Immature natural killer cell (primary cell): ENCODE measurements at places on chromosomes 16 and 17.

DNA sequence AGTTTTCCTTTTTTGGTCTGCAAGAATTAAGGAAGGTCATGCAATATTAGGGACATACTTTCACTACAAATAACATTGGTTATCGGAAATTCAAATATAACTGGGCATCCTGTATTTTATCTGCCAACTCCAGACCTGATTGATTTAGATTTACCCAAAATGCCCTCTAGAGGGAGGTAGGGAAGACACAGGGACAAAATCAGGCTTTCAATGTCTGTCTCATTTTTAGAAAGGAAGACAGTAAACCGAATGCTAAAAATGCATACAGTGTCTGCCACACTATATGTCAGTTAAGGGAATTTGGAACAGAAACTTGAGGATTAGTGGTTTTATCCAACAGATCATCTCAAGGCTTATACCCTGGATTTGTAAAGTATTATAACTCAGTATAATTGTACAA lies 161.7 kb upstream of the SOX9 start:
- DNase-seq: no peak

DNA sequence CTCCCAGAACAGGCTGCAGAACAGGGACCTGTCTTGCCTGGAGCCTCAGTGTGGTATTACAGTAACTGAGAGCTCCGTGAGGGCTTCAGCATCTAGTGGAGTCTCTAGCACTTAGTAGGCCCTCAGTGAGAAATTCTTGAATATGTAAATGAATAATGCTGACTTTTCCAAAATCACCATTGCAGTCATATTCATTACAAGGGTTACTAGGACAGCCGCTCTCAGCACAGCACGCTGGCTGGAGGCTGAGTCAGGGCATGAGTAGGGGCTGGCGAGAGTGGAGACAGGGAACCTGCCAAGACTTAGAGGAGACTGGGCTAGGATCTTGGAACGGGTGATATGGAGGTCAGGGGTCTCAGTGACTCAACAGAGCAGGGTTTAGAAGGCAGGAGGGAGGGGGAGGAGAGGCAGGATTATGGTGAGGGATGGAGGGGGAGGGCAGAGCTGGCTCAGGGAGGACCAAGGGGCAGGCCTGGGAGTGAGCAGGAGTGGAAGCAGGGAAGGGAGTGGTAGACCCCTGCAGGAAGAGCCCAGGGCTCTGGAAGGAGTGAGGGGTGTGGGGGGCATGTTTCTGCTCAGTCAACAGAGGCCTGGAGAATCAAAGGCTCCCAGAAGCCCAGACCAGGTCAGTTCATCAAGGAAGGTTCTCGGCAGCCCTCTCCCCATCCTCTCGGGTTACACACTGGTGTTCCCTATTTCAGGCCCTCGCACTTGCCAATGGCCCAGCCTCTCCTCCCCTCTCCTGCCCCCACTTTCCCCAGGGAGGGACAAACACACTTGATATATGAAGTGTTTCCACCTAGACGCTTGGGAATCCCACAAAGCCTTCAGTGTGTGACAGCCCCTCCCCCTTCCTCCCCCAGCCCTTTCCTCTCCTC lies 42.3 kb downstream of the FZD2 start:
- DNase-seq: no peak

GRCh38 chr16:70709942-70710341 lies 24.1 kb upstream of the MTSS2 start:
- DNase-seq: no peak

- peak; percentile 43 for DNase-seq
Measured at GRCh38 chr17:54992797-54993639, 24.5 kb downstream of the STXBP4 start.

GRCh38 chr16:64968539-64968938 lies 153.3 kb downstream of the CDH11 start:
- no peak for DNase-seq

- no peak for DNase-seq
Measured at GRCh38 chr17:29032857-29033197, 10.1 kb upstream of the PIPOX start.

DNA sequence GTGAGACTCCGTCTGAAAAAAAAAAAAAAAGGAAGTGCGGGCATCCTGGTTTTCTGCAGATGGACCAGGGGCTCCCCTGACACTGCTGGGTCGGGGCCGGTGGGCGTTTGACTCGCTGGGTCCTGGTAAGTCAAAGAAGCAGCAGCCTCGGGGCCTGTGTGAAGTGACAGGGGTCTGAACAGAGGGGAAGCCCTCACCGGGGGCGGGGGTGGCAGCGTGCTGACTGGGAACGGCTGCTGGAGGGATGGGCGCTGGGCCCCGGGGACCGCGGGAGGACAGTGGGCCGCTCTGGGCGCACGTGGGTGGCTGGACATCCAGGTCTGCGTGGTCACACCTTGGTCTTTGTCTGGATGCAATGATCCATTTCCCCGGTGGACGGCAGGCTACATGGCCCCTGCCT lies 8.2 kb downstream of the GALNS start:
- no peak for DNase-seq

GRCh38 chr16:79411805-79412204 lies 188.7 kb downstream of the MAF start:
- no peak for DNase-seq

DNA sequence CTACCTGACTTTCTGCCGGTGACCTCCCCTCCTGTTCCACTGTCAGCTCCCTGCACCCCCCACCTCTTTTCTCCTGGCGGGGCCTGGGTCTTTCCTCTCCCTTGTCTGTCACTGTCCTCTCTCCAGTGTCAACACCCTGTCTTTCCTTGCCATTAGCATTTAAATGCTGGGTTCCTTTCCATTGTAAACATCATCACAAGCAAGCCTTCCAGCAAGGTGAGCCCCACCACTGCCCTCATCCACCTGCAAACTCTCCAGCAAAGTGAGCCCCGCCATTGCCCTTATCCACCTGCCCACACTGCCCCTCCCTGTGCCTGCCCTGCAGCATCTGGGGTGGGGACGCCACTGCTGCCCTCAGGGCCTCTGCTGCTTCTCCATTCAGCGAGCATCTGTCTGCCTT lies 195.0 kb downstream of the ENGASE start:
- DNase-seq: no peak

GRCh38 chr17:37530420-37530819 lies 40.7 kb downstream of the DUSP14 start:
- no peak for DNase-seq

DNA sequence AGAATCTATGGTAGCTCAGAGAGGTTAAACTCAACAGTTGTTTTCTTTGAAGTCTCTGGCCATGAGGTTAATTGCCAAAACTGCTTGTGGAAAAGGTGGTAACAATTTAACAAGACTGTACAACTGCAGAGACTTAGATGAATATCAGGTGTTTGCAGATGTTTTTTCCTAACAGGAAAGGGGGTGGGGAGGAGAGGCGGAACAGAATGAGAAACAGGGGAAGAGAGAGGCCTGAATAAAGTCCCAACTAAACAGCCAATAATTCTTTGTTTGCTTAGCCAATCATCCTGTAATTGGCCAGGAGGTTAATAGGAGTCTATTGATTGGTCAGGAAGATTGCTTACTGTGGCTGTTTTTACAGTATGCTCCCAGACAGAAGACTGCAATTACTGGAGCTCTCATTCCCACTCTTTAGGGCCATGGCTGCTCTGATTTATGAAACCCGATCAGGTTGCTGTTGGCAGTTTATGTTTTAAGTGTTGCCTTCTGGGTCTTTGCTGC lies 249.7 kb upstream of the TBX2 start:
- DNase-seq: no peak

- DNase-seq: no peak
Measured at GRCh38 chr17:1577182-1577581, 14.6 kb upstream of the PITPNA start.

DNA sequence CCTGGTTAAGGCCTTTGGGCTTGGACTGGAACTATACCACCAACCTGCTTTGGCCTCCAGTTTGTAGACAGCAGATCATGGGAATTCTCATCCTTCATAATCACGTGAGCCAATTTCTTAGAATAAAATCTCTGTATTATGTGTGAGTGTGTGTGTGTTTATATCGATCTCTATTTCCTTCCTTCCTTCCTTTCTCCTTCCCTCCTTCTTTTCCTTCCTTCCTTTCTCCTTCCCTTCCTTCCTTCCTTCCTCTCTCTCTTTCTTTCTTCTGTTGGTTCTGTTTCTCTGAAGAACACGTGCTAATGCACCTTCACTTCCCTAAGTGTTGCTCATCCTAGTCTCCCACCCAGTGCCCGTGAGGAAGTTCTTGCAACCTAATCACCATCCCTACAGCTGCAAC lies 35.5 kb upstream of the PHB1 start:
- no peak for DNase-seq

GRCh38 chr17:74345433-74346241 lies 16.0 kb downstream of the BTBD17 start:
- DNase-seq: no peak

DNA sequence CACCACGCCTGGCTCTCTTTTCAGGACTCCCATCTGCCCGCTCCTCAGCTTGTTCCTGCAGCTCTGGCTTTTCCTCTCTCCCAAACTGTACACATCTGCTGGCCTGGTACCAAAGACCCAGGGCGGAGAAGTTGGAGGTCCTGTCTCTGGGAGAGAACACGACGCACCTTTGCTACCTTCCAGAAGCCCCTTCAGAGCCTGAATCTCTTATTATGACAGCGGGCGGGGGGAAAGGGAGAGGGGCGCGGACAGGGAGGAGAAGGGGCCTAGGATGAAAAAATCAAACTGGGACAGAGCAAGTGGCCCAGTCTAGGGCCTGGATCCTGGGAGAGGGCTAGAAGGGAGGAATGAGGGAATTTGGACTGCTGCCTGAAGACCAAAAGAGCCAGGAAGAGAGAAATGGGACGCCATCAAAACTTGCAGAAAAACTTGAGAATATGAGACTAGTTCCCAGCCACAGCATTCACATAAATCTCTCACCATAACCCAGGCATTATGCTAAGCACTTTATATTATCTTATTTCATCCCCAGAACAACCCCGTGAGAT lies 2.5 kb upstream of the PER1 start:
- DNase-seq: no peak

GRCh38 chr16:72560617-72561016 lies 388.7 kb upstream of the PMFBP1 start:
- DNase-seq: no peak

DNA sequence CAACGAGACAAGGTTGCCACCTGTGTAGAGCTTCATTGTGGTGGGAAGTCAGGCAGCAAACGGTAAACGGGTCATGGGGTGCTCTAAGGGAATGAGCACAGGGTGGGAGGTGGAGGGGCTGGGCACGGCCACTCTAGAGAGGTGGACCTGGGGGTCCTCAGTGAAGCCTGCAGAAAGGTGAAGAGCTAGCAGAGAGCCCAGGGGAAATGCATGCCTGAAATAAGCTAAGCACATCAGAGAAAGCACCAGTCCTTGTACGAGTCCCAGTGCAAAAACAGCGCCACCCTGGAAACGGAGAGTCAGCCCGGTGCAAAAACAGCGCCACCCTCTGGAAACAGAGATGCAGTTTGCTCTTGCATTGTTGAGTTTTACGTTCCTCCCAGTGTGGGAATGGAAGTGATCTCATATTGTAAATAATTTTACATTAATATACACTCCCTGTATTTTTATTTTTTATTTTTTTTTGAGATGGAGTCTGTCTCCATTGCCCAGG lies 65.0 kb downstream of the TBC1D16 start:
- no peak for DNase-seq

- peak; percentile 62 for DNase-seq
Measured at GRCh38 chr16:81497690-81498089, 53.1 kb downstream of the CMIP start.

- no peak for DNase-seq
Measured at GRCh38 chr16:1494129-1494640, 1.0 kb downstream of the TELO2 start.

GRCh38 chr17:64403881-64404460 lies 13.3 kb upstream of the PECAM1 start:
- no peak for DNase-seq

GRCh38 chr17:9676820-9677310 lies 31.5 kb downstream of the USP43 start:
- DNase-seq: no peak
